DMS53 (cell line): ENCODE measurements at places on chromosomes 13 and 19.

- DNase-seq = no peak
These were observed 3.1 kb upstream of the SHISA2 start for GRCh38 chr13:26054896-26055295.

DNA sequence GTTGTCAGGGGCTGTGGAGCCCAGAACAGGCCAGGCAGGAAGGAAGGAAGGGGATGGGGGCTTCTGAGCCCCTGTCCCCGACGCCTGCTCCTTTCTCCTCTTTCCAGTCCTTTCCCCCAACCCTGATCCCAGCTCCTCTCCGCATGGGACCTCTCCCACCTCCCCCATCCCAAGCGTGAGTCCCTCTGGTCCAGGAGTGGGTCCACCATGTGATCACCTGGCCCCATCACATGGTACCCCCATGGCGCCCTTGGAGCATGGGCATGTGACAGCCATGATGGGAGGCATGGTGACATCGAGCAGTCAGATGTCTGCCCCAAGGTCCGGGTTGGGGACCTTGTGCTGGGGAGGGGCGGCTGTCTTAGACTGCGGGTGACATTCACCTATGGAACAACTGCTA, 9.2 kb downstream of the RYR1 start:
- DNase-seq = no peak

GRCh38 chr13:44112700-44113329, 233.1 kb downstream of the LACC1 start:
- no peak for DNase-seq

DNA sequence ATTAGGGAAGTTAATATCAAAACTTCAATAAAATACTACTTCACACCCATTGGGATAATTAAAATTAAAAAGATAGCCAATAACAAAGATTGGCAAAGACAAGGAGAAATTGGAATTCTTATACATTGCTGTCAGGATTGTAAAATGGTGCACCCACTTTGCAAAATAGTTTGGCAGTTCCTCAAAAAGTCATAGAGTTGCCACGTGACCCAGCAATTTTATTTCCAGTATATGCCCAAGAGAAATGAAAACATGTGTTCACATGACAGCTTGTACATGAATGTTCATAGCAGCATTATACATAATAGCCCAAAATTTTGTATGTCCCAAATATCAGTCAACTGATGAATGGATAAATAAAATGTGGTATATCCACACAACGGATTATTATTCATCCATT, 3.3 kb downstream of the MBD3L1 start:
- DNase-seq = no peak

DNA sequence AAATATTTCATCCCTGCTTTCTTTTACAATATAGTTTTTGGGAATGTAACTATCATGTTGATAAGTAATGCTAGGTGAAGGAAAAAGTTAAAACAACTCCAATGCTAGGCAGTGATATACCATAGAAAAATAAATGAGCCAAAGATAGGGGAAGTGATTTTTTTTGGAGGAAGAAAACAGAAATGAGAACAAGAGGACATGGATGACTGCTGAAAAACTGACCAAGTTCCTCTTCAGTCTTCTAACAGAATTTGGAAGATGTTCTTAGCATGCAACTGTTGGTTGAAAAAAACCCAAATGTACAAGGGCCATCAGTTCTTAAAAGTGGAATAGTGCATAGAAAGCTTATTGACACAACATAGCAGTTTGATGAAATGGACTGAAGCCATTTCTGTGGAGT, 262.5 kb upstream of the STARD13 start:
- DNase-seq = no peak

GRCh38 chr13:25175026-25175425, 2.9 kb upstream of the AMER2 start:
- DNase-seq = no peak

DNA sequence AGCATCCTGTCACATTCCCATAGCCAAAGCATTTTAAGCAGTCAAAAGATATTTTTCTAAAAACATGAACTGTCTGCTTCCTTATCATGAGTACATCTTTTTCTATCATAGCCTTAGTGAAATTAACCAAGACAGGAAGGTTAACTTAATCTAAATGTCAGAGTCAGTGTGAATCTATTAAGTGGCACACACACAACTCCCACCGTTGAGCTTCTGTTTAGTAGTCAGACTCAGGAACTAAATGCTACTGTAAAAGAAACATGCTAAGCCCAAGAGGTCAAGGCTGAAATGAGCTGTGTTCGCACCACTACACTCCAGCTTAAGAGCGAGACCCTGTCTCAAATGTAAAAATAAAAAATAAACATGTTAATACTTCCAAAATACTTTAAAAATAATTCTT, 7.7 kb upstream of the POU4F1 start:
- DNase-seq = no peak

GRCh38 chr13:30796631-30797601, 61.6 kb downstream of the ALOX5AP start:
- no peak for DNase-seq

DNA sequence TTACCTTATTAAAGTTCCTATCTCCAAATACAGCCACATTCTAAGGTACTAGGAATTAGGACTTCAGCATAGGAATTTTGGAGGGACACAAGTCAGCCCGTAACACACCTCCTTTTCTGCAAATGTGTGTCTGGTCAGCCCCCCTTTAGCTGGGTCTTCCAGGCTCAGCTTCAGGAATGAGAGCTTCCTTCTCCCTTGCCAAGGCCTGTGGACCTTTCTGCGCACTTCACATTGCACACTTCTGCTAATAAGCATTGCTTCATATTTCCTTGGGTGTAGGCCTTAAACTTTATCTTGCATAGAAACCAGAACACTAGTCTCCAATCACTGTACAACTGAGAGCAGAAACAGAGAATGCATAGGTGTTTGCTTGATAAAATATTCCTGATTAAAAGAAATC, 4.5 kb upstream of the STK24 start:
- no peak for DNase-seq

DNA sequence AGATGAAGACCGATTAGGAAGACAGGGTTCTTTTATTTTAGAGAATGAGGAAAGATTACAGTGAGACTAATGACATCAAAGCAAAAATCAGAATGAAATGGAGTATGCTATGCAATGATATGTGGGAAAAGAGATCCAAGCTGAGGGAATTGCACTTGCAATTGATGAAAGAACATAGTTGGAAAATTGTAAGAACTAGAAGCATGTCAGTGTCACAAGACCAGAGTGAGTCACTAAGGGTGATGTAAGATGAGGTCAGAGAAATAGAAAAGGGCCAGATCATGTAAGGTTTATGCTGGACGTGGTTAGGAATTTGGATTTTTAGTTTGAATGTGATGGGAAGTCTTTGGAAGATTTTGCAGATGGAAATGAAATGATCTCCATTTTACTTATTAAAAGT, 1937.3 kb downstream of the OLFM4 start:
- DNase-seq = peak; percentile 18

- no peak for DNase-seq
These were observed 2701.3 kb downstream of the PCDH9 start for GRCh38 chr13:64528838-64529237.

DNA sequence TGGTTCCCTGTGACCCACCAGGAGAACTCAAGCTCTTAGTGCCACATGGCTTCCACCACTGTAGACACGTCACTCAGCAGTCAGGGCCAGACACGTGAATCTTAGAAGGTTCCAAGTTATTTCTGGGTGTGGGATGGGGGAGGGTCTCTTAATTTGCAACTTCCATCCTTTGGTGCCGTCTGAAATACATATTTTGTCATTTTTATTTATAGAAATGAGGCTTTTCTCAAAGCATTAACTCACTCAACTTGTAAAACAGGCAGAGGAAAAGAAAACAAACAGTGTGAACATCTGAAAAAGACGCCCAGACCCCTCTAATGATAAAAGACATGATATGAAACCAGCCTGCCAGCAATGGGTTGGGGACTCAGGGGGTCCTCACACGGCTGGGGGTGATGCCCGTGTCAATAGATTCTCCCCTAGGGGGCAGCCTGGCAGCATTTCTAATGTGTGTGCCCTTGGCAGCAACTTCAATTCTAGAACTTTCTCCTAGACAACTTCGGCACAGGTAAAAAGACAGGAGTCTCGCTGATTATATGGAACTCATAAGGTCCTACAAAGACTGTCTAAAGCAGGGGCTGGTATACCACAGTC, 15.4 kb downstream of the PIP5K1C start:
- no peak for DNase-seq

DNA sequence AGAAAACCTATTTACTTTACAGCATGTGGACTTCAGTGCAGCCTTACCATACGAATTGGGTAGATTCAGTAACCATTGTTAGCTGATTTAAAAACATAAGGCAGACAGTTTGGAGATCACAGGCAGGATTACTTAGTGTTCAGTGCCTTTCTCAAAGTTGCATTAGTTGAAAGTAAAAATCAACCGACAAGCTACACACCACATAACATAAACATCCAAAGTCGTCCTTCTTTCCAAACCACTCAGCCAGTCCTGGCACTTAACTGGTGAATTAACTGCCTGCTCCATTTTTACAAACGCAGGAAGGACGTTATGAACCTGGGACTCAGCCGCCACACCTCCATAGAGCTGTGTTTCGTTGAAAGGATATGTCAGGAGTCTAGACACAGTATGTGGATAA, 91.4 kb downstream of the COL4A1 start:
- DNase-seq = no peak

- no peak for DNase-seq
These were observed 113.1 kb downstream of the KLF5 start for GRCh38 chr13:73171926-73172325.

- DNase-seq = peak; percentile 81
These were observed 9.5 kb upstream of the URAD start for GRCh38 chr13:27997904-27998522.
